ENCODE measurements at places on chromosomes 3 and 15. TPM values are rescaled to one million over a fixed set of nuclear protein-coding genes. Genes with fewer than 3 reads are reported as not detected.

ACAP2 gene
- 40.0 TPM for total RNA-seq

ITIH1 gene
- not detected for total RNA-seq

SEMA3F gene
- total RNA-seq, result 0.14 TPM

- no peak for DNase-seq
These were observed 188.3 kb downstream of the IL5RA start for GRCh38 chr3:2921903-2922302.

- DNase-seq, result no peak
These were observed 499.8 kb upstream of the TPRG1 start for GRCh38 chr3:188671971-188672370.

- no peak for DNase-seq
These were observed 116.8 kb downstream of the ALCAM start for GRCh38 chr3:105483476-105483875.

DNA sequence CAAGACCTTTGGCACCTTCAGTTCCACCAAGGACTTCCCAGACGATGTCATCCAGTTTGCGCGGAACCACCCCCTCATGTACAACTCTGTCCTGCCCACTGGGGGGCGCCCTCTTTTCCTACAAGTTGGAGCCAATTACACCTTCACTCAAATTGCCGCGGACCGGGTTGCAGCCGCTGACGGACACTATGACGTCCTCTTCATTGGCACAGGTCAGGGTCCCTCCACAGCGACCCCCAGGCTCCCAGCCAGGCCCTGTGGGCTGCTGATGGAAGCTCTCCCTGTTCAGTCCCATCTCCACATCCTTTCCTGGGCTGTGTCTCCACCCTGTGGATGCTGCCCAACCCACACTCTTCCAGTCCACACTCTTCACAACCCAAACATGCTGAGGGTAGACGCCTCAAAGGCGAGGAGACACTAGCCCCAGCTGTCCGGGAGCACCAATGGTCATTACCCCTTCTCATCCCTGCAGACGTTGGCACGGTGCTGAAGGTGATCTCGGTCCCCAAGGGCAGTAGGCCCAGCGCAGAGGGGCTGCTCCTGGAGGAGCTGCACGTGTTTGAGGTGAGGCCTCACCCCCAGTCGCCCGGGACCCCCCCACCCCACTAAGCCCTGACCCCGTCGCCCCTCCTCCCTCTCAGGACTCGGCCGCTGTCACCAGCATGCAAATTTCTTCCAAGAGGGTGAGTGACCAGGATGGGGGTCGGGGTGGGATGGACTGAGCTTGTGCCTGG lies 4.3 kb upstream of the LSMEM2 start:
- DNase-seq, result peak; percentile 93

GRCh38 chr3:37329465-37329864 lies 155.1 kb upstream of the LRRFIP2 start:
- no peak for DNase-seq

GRCh38 chr15:69881766-69882165 lies 216.0 kb downstream of the TLE3 start:
- no peak for DNase-seq

GRCh38 chr3:184335291-184335660 lies 2.1 kb upstream of the FAM131A start:
- DNase-seq, result peak; percentile 62

Measured in activated CD4-positive, alpha-beta T cell treated with anti-CD3 and anti-CD28 coated beads, Interleukin-2, amount 10 ng/mL, durations not matched to agents 24 days and 14 days (primary cell).